NCI-H2081 treated with DMSO at 0.1 percent for 48 hours (cell line): ENCODE measurements at places on chromosomes 11 and 22.

DNA sequence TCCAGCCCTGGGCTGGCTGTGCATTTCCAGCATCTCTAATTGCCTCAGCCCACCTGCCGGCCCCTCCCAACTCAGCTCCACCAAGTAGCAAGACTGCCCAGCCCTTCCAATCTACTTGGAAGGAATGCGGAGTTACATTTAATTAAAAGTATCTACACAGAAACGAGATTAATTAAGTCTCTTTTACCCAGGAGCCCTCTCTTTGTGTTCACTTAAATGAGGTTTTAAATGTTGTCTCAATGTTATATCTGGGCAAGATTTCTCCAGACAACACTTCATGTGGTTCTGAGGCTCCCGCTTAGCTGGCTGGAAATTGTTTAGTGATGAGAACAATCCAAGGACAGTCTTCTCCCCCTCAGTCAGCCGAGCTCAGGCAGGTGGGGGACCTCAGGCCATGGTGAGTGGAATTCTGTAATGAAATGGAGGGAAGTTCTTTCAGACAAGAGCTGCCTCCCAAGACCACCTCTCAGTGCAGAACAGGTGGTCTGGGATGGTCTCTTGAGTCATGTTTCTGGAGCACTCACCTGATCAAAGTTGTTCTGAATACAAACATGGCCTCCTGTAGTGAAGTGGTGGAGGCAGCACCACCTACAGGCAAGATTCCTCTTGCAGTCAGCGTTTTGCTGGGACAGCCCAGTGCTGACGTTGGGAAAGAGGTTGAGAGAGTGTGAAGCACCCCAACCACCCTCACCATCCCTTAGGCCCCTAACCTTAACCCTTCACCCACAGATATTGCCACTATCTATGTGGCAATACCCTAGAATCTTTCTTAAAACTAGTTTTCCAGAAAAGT, 371.6 kb downstream of the CADM1 start:
- no peak for DNase-seq

DNA sequence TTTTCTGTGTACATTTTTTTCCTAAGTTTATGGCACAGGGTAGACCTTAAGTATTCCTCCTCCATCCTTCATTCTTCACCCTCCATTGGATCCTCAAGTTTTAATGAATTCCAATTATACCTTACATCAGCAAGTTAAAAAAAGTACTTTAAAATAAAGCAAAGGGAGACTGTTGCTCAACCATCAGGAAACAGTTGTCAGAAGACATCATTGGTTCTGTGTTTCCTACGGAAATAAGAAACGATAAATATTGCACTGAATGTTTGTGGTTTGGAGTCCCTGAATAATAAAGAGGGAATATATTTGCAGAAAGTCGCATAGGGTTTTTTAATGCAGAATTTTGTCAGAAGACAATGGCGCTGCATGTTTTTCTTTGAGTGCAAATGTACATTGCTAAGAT, 28.1 kb upstream of the LDHA start:
- DNase-seq = no peak

- no peak for DNase-seq
Measured at GRCh38 chr22:20578192-20578591, 70.8 kb downstream of the MED15 start.

GRCh38 chr22:43346521-43346929, 3.4 kb upstream of the SCUBE1 start:
- no peak for DNase-seq

GRCh38 chr11:14018441-14018840, 55.9 kb downstream of the SPON1 start:
- no peak for DNase-seq

DNA sequence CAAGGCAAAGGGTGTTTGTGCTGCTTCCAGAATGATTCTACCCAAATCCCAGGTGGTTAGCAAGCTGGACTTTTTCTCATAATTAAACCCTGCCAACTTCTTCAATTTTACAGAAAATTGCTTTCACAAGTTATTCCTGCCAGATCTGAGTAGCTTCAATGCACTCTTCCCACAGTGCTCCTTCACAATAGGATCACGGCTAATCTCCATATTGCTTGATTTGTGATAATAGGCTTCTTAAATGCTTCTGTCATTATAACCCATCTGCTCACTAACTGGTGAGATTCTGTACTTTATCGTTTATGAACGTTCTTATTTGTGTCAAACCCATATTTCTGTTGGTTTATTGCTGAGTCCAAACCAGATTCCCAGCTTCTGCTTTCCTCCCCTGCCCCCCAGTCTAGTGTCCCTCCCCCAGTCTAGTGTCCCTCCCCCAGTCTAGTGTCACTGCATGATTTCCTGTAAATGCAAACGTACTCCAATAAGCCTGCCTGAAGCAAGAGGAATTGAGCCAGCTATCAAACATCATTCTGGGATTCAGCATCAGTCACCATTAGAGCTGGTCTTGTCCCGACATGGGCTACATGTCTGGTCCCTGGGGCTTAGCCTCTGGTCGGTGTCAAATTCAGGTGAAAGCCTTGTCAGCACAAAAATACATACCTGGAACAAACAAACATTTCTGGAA, 14.0 kb downstream of the MMP3 start:
- DNase-seq = no peak

DNA sequence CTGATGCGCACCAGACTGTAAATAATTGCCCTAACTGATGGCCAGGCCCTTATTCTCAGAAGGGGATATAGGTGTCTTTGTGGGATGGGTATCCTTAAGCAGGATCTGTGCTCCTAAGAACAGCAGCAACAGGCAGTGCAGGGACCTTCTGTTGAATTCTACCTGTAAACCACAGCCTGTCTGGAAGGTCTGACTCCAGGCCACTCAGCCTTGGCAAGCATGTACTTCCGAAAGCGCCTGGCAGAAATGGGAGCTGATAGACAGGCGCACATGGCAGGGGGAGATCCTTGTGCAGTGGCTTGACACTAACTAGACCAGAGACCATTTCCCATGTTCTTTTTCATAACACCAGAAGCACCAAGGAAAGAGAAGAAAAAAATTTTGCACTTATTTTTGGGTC, 59.0 kb downstream of the C22orf31 start:
- DNase-seq = no peak

DNA sequence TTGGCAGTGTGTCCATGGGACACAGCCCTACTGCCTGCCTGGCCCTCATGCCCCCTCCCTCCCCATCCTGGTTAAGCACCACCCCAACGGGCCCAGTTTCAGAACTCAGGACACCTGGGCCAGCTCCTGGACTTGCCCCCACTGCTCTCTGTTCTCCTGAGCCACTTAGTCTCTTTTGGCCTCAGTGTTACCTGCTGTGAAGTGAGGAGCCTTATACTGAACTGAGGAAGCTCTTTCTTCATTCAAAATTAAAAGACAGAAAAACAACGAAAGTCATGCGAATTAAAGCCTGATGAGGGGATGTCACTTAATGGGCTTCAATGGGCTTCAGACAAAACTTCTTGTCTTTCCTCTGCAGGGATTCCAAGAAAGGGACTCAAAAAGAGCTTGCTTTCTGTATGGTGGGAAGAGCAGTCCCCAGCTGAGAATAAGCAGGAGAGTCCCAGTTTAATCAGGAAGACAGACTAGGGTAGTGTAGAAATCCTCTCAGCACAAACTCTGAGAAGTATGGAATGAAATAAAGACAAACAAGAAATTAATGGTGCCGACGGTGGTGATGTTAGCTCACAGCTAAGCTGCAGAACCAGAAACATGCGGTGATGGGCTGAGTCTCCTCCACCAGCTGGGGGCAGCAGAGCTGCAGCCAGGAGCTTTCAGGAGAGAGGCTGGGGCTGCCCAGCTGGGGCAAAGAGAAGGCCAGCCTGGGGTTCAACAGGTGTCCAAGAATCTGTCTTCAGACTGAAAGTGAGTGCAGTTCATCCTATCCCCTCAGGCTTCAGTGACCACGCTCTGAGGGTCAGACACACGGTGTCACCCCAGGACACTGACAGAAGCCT, 101.0 kb downstream of the GGTLC2 start:
- no peak for DNase-seq

DNA sequence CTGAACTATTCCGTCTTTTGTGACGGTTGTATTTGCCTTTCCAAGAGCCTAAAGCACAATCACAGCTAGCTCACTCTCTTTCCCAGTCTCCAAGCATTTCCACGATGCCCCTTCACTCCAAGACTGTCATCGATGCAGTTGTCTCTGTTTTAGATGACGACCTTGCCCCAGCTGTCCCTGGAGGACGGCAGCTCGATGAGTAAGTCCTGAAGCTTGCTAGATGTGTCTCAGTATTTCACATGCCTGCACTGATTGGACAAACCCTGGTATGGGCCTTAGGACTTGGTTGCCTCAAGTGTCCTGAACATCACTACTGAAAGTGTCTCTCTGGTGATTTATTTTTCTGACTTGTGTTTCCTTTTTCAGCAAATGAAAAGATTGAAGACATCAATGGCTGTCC, 129.9 kb downstream of the NAV2 start:
- no peak for DNase-seq

DNA sequence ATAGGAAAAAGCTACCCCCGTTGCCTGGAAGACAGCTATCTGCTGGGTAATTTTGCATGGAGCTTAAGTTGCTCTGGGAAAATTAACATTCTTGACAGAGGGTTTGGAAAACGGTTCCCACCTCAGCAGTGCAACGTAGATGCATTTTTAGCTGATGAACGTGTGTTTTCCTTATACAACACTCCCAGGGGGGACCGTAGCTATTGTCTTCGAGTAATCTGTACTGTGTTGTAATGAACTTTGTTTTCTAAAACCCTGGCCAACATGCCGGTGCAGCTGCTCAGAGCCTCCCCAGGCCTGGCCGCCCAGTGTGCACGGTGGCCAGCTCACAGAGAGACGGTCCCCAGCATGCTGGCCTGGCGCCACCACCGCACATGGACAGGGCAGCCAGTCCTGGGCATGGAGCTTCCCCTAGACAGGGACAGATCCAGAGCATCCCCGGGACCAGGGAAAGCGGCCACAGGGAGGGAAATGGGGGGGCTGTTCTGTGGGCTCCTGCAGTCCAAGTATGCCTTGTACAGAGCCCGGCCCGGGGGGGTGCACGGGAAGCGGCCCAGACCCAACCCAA, 2.2 kb downstream of the TNNT3 start:
- no peak for DNase-seq

DNA sequence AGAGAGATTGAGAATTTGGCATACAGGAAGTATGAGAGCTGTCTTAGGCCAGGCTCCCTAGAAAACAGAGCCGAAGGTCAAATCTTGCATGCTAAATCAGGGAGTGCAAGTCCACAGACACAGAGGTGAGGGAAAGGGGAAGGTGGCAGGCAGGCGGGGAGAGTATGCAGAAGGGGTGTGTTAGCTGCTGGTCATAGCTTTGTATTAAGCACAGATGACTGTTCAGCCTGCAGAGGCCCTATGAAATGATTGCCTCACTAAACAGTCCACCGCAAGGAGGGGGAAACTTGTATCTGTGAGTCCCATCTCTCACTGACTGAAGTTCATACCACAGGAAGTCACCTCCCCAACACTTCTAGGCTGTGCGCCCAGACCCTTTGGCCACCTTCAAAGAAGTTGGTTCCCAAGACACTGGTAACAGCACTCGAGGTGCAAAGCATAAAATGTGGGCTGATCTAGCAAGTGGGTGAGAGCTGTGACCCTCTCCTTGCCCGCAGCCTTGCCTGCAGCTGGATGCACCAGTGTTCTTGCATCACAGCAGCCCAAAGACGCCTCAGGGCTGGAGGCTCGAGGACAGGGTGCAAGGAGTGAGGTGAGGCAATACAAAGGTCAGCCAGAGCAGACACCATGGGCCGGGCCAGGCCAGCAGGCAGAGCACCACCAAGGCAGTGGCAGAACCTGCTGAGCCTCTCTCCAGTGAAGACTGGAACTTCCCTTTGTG, 115.3 kb upstream of the TBCEL start:
- DNase-seq = no peak

DNA sequence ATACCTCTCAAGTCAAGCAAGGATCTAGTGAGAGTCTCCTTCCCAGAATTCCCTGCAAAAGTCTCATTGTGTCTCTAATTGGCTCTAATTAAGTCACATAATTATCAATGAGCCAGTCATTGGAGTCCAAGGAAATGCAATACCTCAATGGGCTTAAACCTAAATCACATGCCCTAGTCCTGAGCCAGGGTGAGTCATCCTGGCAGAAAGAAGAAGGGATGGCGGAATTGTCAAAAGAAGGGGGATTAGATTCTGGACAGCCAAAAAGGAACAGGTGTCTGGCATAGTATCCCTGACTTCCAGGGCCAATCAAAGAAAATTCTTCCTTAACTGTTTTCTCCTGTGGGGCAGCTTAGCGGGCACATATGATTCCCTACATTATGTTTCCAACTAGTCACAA, 25.1 kb upstream of the LDLRAD3 start:
- no peak for DNase-seq

- no peak for DNase-seq
Measured at GRCh38 chr22:37764622-37765021, 43.1 kb upstream of the GCAT start.

DNA sequence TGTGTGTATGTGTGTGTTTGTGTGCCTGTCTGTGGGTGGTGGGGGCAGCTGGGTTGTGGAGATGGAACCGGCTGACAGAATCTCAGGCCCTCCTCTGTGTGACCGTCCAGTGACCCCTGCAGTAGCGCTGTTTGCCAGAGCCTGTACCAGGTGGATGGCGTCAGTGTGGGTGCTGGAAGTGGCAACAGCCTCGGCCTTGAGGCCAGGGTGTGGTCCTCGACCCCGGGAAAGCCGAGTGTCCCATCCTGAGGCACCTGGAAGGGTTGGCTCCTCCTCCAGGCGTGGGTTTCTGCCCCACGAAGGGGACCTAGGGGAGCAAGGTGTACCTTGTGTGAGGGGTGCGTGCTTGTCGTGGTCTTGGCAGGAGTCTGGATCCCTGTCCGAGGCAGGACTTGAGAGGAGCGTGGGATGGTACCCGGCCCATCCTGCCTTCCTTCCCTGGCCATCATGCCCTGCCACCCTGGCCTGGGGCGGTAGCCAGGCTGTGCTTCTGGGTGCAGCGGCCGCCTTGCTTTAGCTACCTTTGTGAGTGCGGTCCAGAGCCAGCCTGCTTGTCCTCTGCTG, 16.5 kb downstream of the TPCN2 start:
- no peak for DNase-seq

DNA sequence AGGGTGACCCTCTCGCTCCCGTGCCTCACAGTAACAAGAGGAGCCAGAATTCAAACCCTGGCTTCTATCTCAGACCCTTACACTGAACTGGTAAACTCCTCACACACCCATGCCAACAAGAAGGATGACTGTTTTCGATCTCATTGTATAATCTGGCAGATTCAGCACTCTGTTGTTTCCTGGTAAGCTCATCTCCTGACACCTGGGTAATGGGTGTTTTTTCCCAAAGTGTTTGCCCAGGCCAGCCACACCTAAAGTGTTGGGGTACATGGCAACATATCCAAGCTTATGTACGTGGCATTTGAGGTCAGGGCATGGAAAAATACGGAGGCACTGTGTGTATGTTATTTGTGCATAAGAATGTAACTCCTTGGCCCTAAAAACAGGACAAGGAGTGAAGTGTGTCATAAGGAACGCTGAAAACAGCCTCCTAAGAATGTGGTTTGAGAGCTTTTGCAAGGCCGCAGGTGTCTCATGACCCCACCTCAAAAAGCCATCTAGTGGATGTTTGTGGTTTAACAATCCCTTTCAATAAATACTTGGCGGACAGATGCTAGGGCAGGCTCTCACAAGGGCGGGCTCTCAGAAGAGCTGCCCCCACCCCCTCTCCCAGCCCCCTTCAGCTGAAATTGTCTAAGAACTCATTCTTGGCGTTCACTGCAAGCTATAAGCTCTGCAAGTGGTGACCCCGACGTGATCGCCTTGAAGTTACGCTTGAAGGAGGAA, at the start of gene MS4A15:
Gene MS4A15 (plus strand): TSS at position 561 of the 726 bp plus-strand sequence. CDS start 6,867 bp downstream, outside the sequence.
- DNase-seq = no peak

GRCh38 chr11:42462558-42463310, 849.1 kb upstream of the API5 start:
- DNase-seq = no peak

GRCh38 chr11:55669376-55669775, 7.4 kb downstream of the OR4C6 start:
- DNase-seq = no peak

GRCh38 chr11:128731041-128731663, 37.3 kb downstream of the FLI1 start:
- DNase-seq = no peak
